M059J (cell line): ENCODE measurements at places on chromosomes 1 and 21. TPM values are rescaled to one million over a fixed set of nuclear protein-coding genes. Genes with fewer than 3 reads are reported as not detected.

GRCh38 chr1:81549588-81550127 is 251.1 kb upstream of the ADGRL2 start:
- DNase-seq = peak; percentile 31

GRCh38 chr1:202625416-202626360 is 84.6 kb downstream of the SYT2 start:
- peak; percentile 66 for DNase-seq

- DNase-seq = peak; percentile 35
These were observed 3.8 kb downstream of the LMNA start for GRCh38 chr1:156118177-156118868.

- peak; percentile 55 for DNase-seq
These were observed 10.6 kb upstream of the GADD45A start for GRCh38 chr1:67674260-67675011.

- DNase-seq = no peak
These were observed 45.9 kb downstream of the COQ8A start for GRCh38 chr1:226985839-226986463.

DNA sequence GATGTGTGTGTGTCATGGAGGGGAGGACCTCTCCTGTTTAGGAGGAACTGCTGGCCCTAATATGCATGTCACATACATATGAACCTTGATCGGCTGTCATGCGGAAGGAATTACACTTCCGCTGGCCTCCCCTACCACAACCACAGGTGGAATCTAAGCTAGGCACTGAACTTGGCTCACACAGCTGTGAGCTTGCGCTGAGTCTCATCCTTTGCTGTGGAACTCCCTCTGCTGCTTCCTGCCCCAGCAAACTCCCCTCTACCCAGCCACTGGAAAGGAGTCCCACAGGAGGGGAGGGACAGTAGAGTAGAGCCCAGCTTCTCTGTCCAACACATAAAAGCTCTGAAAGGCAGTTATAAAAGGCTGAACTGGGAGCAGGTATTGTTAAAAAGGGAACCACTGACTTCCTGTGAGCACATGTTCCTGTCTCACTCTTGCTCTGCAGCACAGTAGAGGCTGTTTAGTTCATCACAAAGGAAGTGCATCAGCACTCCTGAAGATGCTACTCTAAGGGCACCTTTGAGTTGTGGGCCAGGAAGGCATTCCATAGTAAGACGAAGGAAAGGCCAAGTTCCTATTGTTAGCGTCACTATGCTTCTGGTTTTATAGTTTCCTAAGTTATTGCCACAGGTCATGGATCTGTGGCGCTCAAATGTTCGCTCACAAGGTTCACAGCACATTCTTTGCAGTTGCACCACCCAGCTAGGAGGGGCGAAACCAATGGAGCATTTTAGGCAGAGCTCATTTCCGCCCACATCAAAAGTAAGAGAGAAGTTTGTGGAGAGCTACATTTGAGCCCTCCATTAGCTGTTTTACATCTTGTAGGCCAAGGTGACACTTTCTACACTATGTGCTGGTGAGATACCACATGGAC is 17.7 kb upstream of the PTPRC start:
- DNase-seq = no peak

GRCh38 chr1:21511579-21512522 is 2.6 kb downstream of the ALPL start:
- peak; percentile 91 for DNase-seq

DNA sequence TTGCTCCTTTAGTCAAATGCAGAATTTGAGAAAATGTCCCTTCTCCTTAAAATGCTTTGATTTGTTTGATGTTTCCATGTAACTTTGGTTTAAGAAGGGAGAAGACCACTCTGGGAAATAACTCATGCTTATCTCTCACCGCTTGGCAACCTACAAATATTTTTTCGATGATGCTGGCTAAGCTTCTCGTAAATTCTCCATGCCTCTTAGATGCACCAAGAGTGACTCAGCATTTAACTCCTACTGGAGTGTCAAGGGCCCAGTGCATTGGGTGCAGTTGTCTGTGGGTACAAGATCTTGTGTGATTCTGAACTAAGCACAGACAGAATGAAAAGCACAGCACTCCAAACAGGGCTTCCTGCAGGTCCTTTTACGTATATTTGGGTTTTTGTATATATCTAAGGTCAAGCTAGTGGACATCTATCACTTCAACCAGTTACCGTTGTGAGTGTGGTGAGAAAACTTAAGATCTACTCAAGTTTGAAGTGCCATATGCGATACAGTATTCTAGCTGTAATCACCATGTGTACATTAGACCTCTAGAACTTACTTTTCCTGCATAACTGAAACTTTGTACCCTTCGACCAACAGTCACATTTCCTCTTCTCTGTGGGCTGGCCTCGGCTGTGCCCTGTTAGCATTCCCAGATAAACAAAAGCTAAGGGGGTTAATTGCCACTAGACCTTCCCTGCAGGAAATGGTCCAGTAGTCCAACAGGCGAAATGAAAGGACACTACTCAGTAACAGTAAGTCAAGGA is 55.8 kb downstream of the COL18A1 start:
- DNase-seq = peak; percentile 97

GRCh38 chr1:3217181-3217641 is 148.2 kb downstream of the PRDM16 start:
- no peak for DNase-seq

- no peak for DNase-seq
These were observed 43.7 kb upstream of the PIGC start for GRCh38 chr1:172487550-172487949.

DNA sequence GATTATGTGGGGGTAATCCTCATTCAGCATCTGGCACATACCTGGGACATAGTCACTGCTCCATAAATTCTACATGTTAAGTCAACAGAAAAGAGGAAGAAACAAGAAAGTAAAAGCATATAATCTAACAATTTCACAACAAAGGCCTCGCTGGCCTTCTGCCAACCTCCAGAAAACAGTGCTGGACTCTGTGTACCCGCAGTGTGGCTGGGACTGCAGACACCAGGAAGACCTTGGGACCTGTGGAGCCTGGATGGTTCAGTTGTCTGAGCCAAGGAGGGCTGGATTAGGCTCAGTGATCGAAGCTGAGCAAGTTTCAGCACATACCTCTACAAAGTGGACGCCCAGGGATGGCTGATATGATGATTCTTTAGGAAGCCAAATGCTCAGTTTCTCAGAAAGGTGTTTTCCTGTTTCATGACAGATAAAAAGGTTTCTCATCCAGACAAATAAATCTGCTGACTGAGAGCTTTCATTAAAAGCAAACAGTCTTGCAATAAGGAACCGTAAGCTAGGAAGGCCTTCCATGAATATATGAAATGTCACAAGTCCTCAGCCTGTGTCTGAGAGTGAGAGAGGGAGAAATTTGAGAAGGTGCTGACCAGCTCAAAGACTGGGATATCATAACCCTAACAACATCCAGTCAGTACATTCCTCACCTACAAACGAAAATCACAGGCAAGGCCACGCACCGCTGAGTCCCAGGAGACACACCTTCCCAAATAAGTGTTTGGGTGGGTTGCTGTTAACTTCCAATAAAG is 48.4 kb downstream of the CAPZB start:
- peak; percentile 69 for DNase-seq

- no peak for DNase-seq
These were observed 9.8 kb upstream of the SMAP2 start for GRCh38 chr1:40363721-40364120.

DNA sequence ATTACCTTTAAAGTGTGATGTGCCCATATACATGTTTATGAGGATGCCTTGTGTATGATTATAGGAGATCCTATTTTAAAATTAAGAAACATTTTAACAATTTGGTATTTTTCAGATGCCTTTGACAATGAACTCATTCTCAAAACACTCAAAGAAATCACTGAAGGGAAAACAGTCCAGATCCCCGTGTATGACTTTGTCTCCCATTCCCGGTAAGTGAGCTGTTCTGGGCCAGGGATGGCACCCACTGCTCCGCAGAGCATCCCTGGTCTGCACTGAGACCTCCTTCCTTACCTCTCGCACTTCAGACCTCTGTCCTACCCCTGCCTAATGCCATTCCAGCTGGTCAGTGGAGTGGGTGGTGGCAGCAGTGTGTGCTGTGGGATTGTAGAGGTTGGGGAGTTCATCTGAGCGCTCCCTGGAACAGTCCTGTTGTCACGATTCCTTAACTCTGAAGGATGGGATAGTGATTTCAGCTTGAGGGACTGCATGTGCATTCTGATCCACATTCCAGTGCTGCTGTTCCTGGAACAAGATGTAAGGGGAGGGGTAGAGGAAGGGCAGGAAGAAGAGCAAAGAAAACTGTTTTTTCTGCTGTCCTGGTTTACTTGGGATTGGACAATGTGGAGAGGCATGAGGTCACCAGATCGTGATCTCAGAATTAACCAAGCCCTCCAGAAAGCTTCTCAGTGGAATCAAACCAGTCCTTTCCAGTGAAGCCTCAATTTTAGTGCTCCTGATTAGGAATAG is 63.9 kb downstream of the UCK2 start:
- no peak for DNase-seq

GRCh38 chr1:58799650-58800049 is 15.8 kb upstream of the JUN start:
- no peak for DNase-seq

DNA sequence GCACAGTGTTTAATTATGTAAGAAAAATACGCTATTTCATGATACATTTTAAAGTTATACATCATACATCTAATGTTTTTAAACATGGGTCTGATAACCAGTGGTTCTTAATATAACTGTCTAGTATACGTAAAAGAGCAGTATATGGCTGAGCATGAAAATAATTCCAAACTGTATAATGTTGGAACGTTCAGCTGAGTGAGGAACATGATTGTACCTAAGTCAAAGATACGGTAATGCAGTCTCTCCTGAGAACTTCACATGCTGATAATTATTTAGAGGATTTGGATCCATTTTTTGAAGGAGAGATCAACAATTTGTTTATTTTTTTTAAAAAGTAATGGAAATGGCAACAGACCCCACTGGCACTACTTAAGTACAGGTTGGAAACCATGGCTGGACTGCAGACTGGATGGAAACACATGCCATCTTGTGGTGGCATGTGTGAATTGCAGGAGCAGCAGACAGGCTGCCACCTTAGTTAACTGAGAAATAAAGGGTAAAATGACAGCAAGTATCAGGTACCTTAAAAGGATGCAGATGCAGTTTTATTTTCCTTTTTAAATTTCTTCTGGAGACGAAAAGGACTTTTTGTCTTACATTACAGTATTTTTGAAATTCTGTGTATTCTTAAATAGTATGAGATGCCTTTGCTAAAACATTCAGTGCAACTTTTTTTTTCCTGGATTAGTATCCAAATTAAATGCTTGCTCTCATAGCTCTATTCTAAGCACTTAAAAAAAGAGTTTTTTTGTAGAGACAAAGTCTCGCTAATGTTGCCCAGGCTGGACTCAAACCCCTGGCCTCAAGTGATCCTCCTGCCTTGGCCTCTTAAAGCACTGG is 73.8 kb downstream of the MTR start:
- DNase-seq = peak; percentile 54

DNA sequence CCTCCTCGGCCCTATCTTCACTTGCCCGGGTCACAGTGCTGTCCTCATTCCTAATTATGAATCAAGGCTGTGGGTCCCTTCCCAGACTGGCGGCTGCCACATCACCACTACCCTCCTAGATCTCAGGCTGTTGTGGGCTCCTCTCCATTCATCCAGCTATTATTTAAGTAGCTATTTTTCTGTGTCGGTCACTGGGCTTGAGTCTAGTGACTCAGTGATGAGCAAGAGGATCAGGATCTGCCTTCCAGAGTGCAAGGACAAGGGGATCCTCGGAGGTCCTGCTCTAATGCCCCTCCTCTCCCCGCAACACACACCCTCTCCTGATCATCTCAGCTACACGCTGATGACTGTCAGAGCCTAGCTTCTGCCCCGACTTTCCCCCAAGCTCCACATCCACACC is 34.1 kb downstream of the CDCP2 start:
- DNase-seq = peak; percentile 86

GRCh38 chr1:15424146-15424667 is 14.0 kb upstream of the CTRC start:
- no peak for DNase-seq

- DNase-seq = no peak
These were observed 15.8 kb downstream of the KMO start for GRCh38 chr1:241548008-241548407.

- peak; percentile 59 for DNase-seq
These were observed 457.2 kb upstream of the ADAMTS5 start for GRCh38 chr21:27423906-27424595.

- DNase-seq = no peak
These were observed 30.1 kb downstream of the SPSB1 start for GRCh38 chr1:9322661-9323244.

- DNase-seq = peak; percentile 21
These were observed 163.2 kb downstream of the FMN2 start for GRCh38 chr1:240254778-240255291.

DNA sequence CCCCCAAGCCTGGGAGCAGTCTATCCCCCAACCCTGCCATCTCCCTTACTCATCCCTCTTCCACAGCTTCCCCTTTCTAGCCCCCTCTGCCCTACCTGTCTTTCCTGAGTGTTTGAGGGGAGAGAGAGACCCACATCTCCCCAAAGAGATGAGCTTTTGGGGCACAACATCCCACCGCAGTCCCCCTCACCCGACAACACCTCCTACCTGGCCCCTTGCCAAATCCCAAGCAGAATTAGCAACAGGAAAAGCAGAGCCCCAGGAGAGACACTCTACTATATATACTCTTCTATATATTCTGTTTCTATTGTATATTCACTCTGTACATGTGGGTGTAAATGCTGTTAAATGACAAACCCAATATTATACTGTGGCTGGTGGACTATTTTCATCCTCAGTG is 9.9 kb upstream of the KCNC4 start:
- no peak for DNase-seq

GRCh38 chr1:36717431-36717830 is 234.7 kb upstream of the CSF3R start:
- no peak for DNase-seq

DNA sequence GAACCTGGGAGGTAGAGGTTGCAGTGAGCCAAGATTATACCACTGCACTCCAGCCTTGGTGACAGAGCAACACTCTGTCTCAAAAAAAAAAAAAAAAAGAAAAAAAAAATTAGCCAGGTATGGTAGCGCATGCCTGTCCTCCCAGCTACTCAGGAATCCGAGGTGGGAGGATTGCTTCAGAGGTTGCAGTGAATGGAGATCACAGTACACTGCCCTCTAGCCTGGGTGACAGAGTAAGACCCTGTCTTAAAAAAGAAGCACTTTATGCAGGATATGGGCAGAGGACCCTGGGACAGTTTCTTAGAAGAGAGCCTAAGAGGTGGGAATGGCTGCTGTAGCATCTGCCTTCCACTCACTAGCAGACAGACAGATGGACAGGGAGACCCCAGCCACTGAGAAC is 23.0 kb downstream of the IQGAP3 start:
- no peak for DNase-seq

MAP10 gene
- 3.9 and 6.9 TPM in 2 replicates for total RNA-seq

OR2T33 gene
- total RNA-seq = not detected in 2 replicates

ZBTB8A gene
- total RNA-seq = 3.2 and 6.3 TPM in 2 replicates

IKBKE gene
- 7.6 and 12.2 TPM in 2 replicates for total RNA-seq

RUNX3 gene
- total RNA-seq = 0.17 and 0.37 TPM in 2 replicates

NUDT17 gene
- 3.1 and 3.2 TPM in 2 replicates for total RNA-seq

C1orf94 gene
- 3.7 and 4.0 TPM in 2 replicates for total RNA-seq

DMBX1 gene
- total RNA-seq = not detected in 2 replicates

C21orf91 gene
- 10.9 and 18.4 TPM in 2 replicates for total RNA-seq

SON gene
- 251 and 714 TPM in 2 replicates for total RNA-seq

WASF2 gene
- total RNA-seq = 14.0 and 26.2 TPM in 2 replicates

WNT4 gene
- 0.05 TPM in 1 of 2 replicates, not detected in the other for total RNA-seq

TBX19 gene
- 0.54 and 1.1 TPM in 2 replicates for total RNA-seq

DTL gene
- 57.9 and 65.8 TPM in 2 replicates for total RNA-seq
